Left ventricle myocardium inferior (tissue), 1 donor: ENCODE measurements at places on chromosomes 3 and 15. TPM values are rescaled to one million over a fixed set of nuclear protein-coding genes. Genes with fewer than 3 reads are reported as not detected.

PRR20G gene
- total RNA-seq, result not detected

C2CD4A gene
- total RNA-seq, result not detected

HTR3E gene
- not detected for total RNA-seq

SPRED1 gene
- 8.7 TPM for total RNA-seq

ROPN1 gene
- total RNA-seq, result not detected

ALDH1A2 gene
- 14.0 TPM for total RNA-seq

VPS39 gene
- total RNA-seq, result 49.2 TPM

TICRR gene
- total RNA-seq, result 0.08 TPM

SCAANT1 gene
- total RNA-seq, result not detected

PAQR5 gene
- total RNA-seq, result 0.63 TPM

SLC6A1 gene
- total RNA-seq, result 0.77 TPM

MEX3B gene
- total RNA-seq, result 2.5 TPM

ADGRG7 gene
- total RNA-seq, result not detected

KIAA1143 gene
- total RNA-seq, result 32.4 TPM

CADPS gene
- 25.0 TPM for total RNA-seq

HEXA gene
- total RNA-seq, result 58.9 TPM

RASGRF1 gene
- not detected for total RNA-seq

SHC4 gene
- 3.3 TPM for total RNA-seq

GLT8D1 gene
- total RNA-seq, result 29.2 TPM

CKMT1B gene
- total RNA-seq, result not detected

CIDEC gene
- total RNA-seq, result 0.36 TPM

ISLR2 gene
- total RNA-seq, result 2.6 TPM

SLC2A2 gene
- not detected for total RNA-seq

TLE3 gene
- total RNA-seq, result 17.8 TPM

CACNA2D3 gene
- total RNA-seq, result 21.2 TPM

ZNF197 gene
- 11.6 TPM for total RNA-seq

ITPKA gene
- total RNA-seq, result 1.9 TPM

TRPM1 gene
- not detected for total RNA-seq

RHCG gene
- total RNA-seq, result 0.22 TPM

GUCA1C gene
- 5.8 TPM for total RNA-seq

ZMYND10 gene
- total RNA-seq, result not detected

RTP4 gene
- total RNA-seq, result 0.93 TPM

TTC21A gene
- 2.1 TPM for total RNA-seq

TGM4 gene
- not detected for total RNA-seq

GOLGA8Q gene
- total RNA-seq, result 0.74 TPM

ZFYVE19 gene
- total RNA-seq, result 24.7 TPM

SGO1 gene
- 0.38 TPM for total RNA-seq

KLHL40 gene
- 0.22 TPM for total RNA-seq

ASB7 gene
- 4.6 TPM for total RNA-seq
